ENCODE measurements at places on chromosomes 5 and 9.
A peak's percentile ranks its signal among the peaks of the same experiment; 100 is the strongest.

DNA sequence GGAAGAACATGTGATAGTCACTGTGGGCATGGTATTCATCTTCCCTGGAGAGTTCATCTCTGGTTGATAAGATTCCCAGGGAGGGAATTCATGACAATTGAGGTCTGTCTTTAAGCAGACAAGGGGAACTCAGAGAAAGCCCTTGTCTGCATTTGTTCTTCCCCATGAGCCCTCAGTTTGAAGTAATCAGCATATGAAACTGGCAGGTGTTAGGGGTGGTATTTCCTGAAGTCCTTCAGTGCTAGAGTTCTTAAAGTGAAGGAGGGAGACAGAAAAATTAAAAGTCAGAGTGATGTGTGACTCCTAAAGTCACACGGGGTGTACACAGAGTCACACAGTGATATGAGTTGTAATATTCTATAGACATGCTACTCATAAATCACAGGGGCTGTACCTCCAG lies 60.6 kb upstream of the SYK start:
- DNase-seq, result no peak

DNA sequence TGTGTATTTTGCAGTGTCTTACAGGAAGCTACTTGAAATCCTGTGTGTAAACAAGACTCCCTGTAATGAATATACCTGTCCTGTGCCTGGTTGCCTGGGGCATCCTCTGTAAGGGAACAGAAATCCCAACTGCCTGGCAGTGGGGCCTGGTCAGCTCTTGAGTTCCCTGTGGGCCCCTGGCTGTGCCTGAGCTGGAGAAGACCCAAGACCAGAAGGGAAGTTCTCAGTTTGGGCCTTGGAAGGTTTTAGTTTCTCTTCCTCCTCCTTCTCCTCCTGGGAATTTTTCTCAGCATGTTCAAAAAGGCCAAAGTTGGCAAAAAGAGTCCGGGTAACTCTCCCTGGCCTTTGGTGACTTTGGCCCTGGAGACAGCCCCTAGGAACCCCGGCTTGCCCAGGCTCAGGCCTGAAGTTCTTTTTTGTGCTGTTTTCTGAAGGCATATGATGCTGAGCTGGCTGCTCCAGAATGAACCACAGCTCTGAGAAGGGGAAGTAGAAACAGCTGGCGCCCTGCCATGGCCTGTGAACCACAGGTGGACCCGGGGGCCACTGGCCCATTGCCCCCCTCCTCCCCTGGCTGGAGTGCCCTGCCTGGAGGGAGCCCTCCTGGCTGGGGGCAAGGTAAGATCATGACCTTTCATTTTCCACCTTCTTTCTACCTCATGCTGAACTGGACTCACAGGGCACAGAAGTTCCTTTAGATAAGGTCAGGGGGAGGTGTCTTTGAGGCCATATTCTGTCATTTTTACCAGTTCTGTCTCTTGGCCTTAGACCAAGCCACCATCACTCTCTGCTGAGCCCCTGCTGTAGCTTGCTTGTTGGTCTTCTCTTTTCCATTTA lies 5.8 kb downstream of the TMEM268 start:
- peak; percentile 13 for DNase-seq

- no peak for DNase-seq
Observed at GRCh38 chr9:8821910-8822666, 1022.5 kb upstream of the DMAC1 start.

DNA sequence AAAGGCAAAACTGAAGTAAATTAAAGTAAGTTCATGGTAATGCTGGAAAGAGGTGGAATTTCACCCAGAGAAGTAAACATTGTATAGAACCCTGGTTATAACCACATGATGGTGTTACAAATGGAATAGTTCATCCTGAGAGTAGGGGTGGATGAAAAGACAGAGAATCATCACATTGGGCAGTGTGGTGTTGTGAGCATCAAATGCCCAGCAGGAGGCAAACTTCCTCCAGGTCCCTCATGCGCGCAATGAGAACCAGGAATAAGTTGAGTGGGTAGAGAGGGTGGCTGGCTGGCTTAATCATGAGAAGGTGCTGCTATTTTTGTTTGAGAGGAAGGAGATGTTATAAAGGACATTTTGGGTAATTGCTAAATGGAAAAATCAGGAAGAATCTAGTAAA lies 163.3 kb upstream of the HMHB1 start:
- DNase-seq, result no peak

GRCh38 chr9:36040271-36040925 lies 3.7 kb downstream of the RECK start:
- no peak for DNase-seq

DNA sequence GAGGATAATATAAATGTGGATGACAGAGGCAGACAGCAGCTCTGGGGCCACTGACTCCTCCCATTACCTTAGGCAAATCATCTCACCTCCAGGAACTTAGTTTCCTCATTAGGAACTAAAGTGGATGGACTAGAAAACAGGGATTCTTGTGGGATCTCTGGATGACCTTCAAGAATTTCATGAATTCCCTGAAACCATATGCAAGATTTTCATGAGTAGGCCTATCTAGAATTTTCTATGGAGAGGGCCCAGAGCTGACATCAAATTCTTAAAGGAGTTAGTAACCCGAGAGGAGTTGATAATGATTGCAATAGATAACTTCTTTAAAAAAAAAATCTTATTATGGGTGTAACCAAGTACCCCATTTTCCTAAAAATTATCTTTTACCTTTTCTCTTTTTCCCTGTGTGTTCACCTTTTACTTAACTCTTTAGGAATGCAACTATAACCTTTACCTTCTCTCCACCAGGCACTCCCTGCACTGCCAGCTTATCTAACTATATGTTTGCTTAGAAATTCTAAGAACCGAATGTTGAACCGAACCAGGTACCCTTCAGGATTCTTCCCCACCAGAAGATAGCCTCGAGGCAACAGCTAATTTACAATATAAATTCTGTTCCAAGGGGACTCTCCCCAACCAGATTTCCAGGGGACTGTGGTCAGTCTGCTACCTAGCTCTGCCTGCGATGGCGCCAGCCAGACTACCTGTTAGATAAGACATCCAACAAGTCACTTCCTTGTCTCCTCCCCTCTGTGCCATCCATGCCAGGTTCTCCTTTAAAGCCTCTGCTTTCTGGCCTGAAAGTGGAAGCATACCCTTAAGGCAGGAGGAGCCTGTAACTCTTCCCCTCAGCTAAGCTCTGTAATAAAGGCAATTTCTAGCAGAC lies 86.0 kb downstream of the GCNT4 start:
- no peak for DNase-seq

- no peak for DNase-seq
Observed at GRCh38 chr5:157273131-157273556, 7.2 kb downstream of the CYFIP2 start.

GRCh38 chr5:134136221-134136631 lies 21.7 kb downstream of the TCF7 start:
- no peak for DNase-seq

GRCh38 chr5:109275919-109276318 lies 133.9 kb downstream of the PJA2 start:
- DNase-seq, result no peak

GRCh38 chr9:18896531-18897179 lies 136.4 kb downstream of the SAXO1 start:
- DNase-seq, result no peak

- DNase-seq, result no peak
Observed at GRCh38 chr5:149550594-149551226, 529 bp downstream of the CSNK1A1 start.

- no peak for DNase-seq
Observed at GRCh38 chr5:164054461-164054860, 549.0 kb downstream of the MAT2B start.

All from thoracic aorta (tissue), 2 donors.